ENCODE measurements at places on chromosomes 1 and 21.

GRCh38 chr1:8348777-8349472, 31.0 kb downstream of the SLC45A1 start:
- peak; percentile 60 for DNase-seq

DNA sequence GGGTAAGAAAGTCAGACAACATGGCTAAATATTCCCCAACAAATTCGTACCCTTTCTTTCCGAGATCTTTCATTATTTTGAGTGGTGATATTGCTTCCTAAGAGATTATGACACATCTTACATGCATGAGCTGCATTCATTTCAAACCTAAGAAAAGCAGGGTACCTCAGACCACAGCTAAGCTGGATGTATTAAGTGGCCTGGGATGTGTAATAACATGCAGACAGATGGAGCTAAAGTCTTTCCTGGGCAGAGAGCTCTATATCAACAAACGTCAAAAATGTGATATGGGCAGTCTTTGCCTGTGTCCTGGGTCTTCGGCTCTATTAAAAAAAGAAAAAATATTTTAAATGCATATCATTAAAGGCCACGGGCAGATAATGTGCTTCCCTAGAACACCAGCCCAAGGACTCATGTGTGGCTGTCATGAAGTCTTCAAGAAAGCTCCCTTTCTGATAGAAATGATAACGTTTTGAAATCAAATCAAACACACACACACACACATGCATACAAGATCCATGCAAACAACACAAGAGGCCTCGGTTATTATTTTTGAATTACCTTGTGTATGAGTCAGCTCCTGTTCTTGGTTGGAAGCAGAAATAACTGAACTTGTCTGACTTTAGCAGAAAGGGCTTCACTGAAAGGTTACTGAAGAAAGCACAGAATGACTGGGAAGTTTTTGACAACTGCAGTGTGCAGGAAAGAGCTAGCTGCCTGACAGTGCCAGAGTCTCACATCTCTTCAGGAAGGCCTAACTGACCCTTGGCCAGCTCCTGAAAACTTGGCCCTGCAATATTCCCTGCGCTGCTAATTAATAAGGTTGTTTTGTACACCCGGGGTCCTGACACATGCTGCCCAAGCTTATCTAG, 231.2 kb downstream of the DSCAM start:
- DNase-seq: no peak

- no peak for DNase-seq
These were observed 429.4 kb upstream of the TMPRSS15 start for GRCh38 chr21:18832950-18833349.

GRCh38 chr1:243267471-243267880, 11.6 kb downstream of the SDCCAG8 start:
- DNase-seq: no peak

DNA sequence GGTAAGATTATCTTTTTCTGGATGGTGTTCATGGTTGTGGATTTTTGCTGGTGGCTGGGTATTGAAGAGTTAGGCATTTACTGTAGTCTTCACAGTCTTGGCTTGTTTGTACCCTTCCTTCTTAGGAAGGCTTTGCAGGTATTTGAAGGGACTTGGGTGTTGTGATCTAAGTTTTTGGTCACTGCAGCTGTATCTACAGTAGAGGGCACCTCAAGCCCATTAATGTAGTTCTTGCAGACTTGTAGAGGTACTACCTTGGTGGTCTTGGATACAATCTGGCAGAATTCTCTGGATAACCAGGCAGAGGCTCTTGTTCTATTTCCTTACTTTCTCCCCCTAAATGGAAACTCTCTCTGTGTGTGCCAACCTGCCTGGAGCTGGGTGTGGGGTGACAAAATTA, 155.8 kb upstream of the BRINP3 start:
- no peak for DNase-seq

- no peak for DNase-seq
These were observed 68.8 kb upstream of the LYST start for GRCh38 chr1:235935235-235936225.

DNA sequence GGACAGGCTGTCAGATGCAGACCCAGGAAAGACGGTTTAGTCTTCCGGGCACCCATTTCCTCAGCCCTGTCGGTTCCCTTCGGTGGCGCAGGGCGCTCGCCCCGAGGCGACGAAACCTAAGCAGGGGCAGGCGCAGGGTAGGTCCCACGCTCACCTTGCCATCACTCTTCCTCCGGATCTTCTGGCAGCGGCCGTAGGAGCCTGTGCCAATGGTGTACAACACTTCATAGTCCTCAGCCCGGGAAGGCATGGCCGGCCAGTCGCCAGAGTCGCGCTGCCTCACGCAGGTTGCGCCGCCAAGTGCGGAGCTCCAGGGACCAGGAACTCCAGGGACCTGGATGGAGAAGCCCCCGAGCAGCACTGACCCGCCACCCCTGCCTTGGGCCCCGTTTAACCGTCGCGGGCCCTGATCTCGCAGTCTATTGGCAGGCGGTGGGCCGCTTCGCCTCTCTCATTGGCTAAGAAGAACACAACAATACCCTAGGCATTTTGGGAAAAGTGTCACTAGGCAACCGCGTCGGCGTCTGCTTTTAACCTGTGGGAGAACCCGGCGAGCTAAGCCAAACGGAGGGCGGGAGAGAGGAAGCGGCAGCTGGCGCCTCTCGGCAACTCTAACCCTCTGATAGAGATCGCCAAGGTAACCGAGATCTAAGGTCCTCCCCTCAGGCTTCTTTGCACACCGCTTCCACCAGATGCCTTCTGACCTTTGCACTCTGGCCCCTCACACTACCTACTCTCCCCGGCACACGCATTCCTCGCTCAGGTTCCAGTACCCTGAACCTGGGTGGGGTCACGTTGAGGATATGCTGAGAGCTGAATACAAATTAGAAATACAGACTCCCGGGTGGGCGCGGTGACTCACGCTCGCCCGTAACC, at the start of gene NEK2:
NEK2 (minus strand) TSS at position 392 of the 876 bp plus-strand sequence; CDS start at position 250, 142 bp downstream.
- DNase-seq: peak; percentile 73

DNA sequence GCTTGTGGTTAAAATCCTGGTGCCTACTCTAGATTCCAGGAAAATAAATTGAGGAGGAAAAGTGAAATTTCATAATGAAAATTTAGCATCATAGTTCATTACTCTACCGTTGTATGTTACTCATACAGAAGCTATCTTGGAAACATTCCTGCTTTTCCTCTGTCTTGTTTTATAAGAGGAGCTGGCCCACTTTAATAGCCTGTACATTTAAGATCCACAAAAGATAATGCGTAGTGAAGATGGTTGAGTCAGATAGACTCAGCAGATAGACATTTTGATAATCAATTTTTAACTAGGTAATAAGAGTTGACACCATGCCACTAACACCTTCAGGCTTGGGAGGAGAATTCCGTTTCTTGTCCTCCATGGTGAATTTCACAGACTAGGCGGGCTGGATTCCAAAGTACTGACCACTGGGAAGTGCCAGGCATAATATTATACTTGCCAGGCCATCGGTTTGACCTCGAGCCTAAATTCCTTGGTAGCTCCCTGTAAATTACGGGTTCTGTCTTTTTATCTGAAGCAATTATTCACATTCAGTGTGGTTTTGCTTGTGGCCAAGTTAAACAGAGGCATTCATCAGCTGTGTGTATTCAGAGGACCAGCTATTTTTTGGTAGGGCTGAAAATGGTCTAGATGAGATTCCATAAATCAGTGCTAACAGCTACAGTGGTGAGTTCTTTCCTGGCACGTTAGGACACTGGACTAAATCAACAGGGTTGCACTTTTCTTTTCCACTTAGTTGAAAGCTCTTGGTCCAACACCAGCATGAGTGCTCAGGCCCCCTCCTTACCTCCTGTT, 111.9 kb upstream of the KAZN start:
- DNase-seq: no peak

DNA sequence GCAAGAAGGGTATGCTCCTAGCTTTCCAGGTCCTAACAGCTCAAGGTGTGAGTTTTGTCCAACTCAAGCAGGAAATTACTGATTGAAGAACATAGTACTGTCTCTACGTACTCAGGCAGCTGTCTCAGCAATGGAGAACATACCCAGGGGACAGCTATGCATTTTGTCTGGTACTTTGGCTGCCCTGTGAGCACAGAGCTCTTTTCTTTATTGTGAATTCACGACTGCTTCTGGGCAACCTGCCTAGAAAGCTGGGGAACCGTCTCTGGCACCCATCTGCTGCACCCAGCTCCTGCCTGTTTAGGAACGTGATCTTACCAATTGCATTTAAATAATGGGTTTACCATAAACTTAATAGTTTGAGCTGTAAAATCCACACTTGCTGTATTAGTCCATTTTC, 258.1 kb downstream of the HHAT start:
- no peak for DNase-seq

Measured in T-helper 17 cell (primary cell).